ENCODE measurements at places on chromosomes 7 and 10. TPM values are rescaled to one million over a fixed set of nuclear protein-coding genes. Genes with fewer than 3 reads are reported as not detected.

DNA sequence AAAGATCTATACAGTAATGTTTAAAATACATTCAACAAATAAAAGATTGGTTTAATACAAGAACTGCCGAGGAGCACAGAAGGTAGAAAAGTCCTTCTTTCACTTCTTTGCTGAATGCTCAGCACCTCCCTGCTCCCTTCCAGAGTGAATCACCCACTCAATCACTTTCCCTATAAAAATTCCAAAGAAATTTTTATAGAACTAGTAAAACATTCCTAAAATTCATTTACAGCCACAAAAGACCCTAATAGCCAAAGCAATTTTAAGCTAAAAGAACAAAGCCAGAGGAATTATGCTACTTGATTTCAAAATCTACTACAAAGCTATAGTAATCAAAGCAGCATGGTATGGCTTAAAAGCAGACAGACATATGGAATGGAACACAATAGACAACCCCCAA is 320.9 kb downstream of the PCLO start:
- no peak for DNase-seq

- no peak for DNase-seq
Measured at GRCh38 chr10:12971001-12971788, 30.3 kb downstream of the CCDC3 start.

DNA sequence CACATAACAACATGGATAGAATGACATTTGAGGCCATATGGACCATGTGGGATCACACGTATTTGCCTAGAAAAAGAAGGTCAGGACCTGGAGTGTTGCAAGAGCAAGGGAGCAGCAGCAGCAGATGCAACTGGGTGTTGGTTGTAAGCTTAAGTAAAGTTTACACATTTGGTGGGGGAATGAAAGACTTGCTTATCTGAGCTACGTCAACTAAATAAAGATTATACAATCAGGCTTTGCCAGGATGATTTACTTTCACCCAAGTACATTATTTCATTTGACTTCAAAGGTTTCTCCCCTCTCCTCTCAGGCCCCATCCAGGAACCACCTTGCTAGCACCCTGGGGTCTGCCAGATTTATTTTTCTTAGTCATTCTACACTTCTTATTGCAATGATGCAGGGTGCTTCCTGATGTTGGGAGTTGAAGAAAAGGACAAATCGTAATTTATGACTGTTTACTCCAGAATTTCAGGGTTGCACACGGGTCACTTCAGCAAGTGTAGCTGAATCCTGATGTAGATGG is 591.9 kb upstream of the IGFBP3 start:
- DNase-seq, result no peak

GRCh38 chr10:60937784-60938654 is 6.0 kb downstream of the RHOBTB1 start:
- no peak for DNase-seq

DNA sequence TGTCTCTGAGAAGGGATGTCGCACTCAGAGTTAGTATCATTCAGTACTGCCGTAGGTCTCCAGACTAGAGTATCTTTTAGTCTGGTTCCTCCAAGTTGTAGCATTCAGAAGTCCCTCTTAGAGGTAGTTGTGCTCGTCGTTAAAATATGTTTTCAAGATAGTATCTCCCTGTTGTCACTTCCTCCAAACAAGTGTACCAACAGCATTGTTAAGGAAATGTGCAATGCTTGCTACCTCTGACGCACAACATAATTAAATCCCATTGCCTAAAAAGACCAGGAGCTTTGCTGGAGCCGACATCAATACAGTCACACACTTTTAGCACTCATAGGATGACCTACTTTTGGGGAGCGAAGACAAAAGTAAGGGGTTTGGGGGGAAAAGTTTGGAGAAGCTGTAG is 80.0 kb upstream of the STK17A start:
- DNase-seq, result no peak

- DNase-seq, result no peak
Measured at GRCh38 chr7:116392806-116393205, 106.7 kb upstream of the CAV2 start.

DNA sequence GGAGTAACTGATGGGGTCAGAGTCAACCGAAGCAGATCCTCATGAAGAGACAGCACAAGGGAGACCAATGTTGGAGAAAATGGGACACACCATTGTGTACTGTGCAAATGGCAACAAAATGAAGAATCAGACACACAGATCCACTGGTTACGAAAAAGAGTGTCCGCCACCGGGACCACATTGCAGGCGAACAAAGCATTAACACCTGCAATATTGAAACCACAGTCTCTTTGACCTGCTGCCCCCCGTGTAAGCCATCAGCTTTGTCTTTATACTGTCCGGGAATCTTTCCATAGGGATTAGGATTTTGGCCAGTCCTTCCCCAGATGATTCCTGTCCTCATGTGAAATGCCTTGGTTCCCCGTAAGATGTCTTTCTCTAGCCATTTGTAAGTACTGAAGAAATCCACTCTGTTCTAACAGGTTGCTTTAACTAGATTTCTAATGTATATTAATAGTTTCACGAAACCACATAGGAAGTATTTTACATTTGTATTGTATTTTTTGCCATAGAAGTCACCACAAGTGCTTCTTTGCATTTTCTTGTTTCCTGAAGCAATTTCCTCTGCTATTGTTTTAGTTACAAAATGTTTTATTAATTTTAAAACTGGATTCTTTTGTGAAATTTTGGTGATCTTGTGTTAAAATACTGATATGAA is 140.8 kb upstream of the NFE2L3 start:
- no peak for DNase-seq

GRCh38 chr7:137120690-137121089 is 222.8 kb downstream of the PTN start:
- no peak for DNase-seq

GRCh38 chr10:115065801-115066200 is 27.4 kb upstream of the ATRNL1 start:
- DNase-seq, result no peak

DNA sequence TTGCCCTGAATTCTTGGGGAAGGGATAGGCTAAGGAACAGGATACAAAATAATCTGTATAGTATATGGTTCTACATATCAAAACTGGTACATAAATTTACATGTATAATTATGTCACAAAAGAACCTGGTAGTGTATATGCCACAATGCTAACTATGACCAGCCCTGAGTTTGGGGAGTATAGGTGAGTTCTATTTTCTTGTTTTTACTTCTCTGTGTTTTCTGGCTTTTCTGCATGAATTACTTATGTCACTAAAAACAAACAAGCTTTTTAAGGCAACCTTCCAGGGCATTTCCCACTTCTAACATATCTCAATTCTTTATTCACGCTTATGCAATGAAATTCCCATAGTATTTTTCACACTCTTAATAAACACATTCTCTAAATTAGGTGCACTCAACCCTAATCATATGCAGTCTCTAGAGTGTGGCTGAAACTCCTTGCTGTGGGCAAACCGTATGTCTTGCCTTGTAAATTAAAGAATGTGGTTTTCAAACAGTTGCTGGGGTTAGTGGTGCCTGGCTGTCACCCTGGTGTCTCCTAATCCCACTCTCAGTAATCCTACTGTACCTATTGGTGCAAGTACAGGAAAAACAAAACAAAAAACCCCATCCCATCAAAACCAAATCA is 14.0 kb upstream of the INSIG1 start:
- no peak for DNase-seq

GRCh38 chr7:85261336-85261735 is 74.5 kb upstream of the SEMA3D start:
- no peak for DNase-seq

DNA sequence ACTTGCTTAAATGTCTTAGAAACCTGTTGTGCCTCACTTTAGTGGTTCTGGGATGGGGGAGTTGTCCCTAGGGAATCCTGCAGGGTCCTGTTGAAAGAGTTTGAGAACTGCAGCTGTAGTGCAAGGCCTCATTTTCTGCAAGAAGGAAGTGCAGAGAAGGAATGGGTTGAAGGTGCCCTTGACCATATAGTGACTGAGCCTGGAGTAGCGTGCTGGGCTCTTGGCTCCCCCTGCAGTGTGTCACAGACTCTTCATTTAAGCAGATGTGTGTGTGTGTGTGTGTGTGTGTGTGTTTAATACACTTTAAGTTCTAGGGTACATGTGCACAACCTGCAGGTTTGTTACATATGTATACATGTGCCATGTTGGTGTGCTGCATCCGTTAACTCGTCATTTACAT is 92.2 kb downstream of the GRK5 start:
- DNase-seq, result no peak

DNA sequence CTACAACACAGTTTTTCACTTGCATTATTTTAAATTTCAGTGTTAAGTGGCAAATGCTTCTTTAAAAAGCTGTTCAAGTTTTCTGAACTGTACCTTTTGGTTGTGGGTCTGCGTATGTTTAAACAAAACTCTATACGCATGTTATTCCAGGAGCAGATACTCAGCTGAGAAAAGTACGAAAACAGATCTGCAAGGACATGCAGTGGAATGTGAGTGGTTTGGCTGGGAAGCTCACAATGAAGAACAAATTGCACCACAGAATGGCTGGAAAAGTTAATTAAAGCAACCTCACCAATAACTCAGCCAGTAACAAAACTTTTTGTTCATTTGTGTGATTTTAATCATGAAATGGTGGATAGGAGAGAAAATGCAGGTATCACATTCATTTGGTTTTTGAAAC is 17.6 kb downstream of the GLI3 start:
- DNase-seq, result no peak

GRCh38 chr10:124651402-124651891 is 92.7 kb downstream of the FAM53B start:
- DNase-seq, result no peak

DNA sequence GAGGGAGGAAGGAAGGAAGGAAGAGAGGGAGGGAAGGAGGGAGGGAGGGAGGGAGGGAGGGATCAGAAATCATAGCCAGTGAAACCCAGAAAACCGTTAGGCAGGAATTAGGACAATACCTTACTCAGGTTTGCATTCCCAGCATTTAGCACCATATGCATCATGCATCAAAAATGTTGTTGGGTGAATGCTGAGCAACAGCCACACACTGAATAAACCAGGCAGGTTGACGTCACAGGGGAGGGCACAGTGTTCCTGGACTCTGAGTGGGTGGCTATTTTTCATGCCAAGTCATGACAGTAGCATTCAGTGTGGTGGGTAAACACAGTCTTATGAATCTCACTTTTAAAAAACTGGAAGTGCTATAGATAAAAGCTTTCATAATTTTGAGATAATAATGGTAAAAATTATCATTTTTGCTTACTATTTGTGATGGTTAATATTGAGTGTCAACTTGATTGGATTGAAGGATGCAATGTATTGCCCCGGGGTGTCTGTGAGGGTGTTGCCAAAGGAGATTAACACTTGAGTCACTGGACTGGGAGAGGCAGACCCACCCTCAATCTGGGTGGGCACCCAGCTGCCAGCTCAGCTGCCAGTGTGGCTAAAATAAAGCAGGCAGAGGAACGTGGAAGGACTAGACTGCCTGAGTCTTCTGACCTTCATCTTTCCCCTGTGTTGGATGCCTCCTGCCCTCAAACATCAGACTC is 199.1 kb upstream of the PRKCQ start:
- no peak for DNase-seq

- DNase-seq, result no peak
Measured at GRCh38 chr7:12834782-12835181, 147.3 kb downstream of the ARL4A start.

DNA sequence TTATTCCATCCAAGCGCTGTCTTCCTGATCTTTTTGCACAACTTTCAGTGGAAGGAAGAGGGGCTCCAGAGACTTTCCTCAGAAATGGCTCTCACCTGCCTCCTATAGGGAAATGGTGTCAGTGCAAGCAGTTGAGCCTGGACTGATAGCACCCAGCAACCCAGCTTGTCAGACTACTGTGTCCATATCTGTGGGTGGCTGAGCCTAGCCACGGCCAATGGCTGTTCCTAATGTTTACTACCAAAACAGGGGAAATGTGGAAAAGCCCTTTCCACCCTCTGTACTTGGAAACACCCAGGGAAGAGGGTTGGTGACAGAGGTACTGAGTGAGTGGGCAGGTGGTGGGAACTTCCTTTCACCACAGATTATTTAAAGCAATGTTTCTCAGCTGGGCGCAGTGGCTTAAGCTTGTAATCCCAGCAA is 4.3 kb upstream of the YKT6 start:
- no peak for DNase-seq

DNA sequence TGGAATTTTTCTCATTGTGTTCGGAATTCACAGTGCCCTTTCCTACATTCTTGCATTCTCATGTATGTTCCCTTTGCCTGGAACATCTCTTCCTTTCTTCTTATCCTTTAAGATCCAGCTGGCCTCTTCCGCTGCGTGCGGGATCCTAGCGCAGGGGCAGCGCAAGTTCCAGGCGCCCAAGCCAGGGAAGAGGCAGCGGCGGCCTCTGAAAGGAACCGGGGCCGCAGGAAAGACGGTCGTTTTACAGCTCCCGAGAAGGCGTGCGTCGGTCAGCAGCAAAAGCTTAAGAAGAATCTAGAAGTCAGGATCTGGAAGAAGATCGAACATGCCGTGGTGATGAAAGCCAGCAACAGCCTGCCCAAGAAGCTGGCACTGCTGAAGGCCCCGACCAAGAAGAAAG is 28.0 kb downstream of the ADRA2A start:
- no peak for DNase-seq

- no peak for DNase-seq
Measured at GRCh38 chr10:78739444-78740053, 329.2 kb upstream of the ZMIZ1 start.

DNA sequence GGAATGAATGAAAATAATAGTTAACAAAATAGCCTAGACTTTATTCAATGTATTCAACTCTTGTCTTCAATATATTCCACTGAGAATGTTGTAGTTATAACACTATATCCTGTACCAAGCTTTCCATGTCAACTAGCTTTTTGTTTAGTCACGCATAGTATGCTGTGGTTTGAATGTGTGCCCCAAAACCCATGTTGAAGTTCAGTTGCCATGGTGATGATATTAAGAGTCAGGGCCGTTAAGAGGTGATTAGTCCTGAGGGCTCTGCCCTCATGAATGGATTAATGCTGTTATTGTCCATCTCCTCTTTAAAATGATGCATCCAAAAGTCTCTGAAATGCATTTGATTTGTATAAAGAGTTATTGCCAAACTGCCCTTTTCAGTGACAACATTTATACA is 887.6 kb downstream of the NRG3 start:
- no peak for DNase-seq

- DNase-seq, result no peak
Measured at GRCh38 chr7:104299323-104299722, 29.1 kb upstream of the LHFPL3 start.

DNA sequence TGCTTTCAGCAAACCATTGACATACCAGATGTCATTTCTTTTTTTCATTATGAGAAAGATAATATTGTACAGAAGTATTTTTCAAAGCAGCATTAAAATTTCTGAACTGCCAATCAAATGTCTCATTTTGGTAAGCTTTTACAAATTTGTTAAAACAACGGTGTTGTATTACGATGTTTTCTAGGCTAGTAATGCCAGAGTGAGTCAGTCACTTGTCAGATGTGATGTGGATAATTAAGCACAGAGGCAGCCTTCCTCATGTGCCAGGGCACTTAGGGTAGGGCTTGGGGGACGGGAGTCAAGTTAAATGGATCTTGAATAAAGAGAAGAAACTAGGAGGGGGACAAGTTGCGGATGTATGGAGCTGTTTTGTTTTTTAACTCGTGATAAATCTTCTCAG is 10.1 kb downstream of the PSTK start:
- no peak for DNase-seq

Gene RBP3
- not detected for total RNA-seq

Gene PLPP4
- total RNA-seq, result not detected

Gene WEE2
- total RNA-seq, result not detected

Gene CALML3
- 402 TPM for total RNA-seq

Gene VENTX
- 0.13 TPM for total RNA-seq

Gene PRKCQ
- total RNA-seq, result 2.7 TPM

Gene IMPDH1
- 53.7 TPM for total RNA-seq

Gene FRAT1
- 1.7 TPM for total RNA-seq

Gene NAT16
- not detected for total RNA-seq

Gene GLCCI1
- 4.6 TPM for total RNA-seq

All from esophagus squamous epithelium (tissue), 5 donors.